H1 (cell line): ENCODE measurements at places on chromosomes 16 and 17. TPM values are rescaled to one million over a fixed set of nuclear protein-coding genes. Genes with fewer than 3 reads are reported as not detected.

The PIPOX gene
- total RNA-seq, result 55.5 and 57.2 TPM in 2 replicates

DNA sequence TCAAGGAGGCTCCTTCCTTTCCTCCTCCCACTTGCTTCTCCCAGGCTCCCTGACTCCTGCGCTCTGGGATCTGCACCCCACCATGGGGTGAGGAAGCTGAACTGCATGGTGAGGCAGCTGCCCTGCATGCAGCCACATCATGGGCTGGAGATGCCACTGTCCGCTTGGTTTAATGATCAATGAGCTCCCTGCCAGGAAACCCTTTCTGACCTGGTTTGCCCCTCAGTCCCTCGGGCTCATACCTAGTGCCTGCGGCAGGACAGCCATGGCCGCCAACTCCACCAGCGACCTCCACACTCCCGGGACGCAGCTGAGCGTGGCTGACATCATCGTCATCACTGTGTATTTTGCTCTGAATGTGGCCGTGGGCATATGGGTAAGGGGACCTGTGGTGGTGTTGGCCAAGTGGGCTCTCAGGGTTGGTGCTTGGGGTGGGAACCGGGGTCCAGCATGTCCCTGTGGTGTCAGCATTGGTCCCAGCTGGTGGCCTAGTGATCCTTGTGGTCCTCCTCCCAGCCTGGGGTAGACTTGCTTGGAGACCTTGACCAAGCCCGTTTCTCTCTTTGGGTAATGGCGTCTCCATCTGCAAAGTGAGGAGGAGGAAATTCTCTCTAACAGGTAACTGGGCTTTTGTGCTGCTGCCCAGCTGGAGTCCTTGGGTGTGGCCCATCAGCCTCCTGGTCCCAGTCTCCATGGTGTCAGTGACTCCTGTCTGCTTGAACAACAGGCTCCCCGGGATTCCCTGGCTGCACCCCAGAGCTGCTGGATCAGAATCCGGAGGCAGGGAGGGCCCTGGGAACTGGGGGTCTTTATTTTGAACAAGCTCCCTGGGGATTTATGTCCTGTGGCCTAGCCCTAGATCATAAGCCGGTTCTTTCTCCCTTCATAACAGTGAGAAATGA lies at the start of gene SLC5A10:
SLC5A10 (plus strand) TSS at position 225 of the 902 bp plus-strand sequence; CDS start at position 266, 41 bp downstream.
- no peaks in the 10 kb centered on the region for H3K4me1 ChIP-seq
- no peaks in the 10 kb centered on the region for H3K36me3 ChIP-seq
- H3K27me3 ChIP-seq, result no peaks in the 10 kb centered on the region
- H3K4me3 ChIP-seq, result no peak within 1 kb of the TSS
- DNase-seq, result no peak

The NTHL1 gene
- total RNA-seq, result 70.9 and 84.5 TPM in 2 replicates

The ZDHHC1 gene
- 3.1 and 3.5 TPM in 2 replicates for total RNA-seq

The ADAM11 gene
- total RNA-seq, result 2.8 and 2.9 TPM in 2 replicates

DNA sequence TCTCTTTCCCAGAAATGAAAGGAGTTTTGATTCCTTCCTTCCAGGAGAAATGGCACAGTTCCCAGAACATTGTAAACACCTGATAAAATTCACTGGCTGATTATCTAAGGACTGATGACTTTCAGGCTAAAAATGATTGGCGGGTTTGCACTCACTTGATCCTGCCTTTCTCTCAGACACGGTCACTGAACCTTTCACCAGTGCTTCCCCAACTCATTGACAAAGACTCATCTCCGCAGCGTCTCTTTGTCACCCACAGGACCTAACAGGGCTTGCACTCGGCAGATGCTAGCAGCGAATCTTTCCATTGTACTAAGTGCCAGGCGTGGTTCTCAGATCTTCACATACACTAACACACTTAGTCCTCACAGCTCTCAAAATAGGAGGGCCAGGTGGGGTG lies 7.3 kb upstream of the DHRS7C start:
- H3K36me3 ChIP-seq, result no peaks in the 10 kb centered on the region
- H3K4me3 ChIP-seq, result no peak overlapping the region

DNA sequence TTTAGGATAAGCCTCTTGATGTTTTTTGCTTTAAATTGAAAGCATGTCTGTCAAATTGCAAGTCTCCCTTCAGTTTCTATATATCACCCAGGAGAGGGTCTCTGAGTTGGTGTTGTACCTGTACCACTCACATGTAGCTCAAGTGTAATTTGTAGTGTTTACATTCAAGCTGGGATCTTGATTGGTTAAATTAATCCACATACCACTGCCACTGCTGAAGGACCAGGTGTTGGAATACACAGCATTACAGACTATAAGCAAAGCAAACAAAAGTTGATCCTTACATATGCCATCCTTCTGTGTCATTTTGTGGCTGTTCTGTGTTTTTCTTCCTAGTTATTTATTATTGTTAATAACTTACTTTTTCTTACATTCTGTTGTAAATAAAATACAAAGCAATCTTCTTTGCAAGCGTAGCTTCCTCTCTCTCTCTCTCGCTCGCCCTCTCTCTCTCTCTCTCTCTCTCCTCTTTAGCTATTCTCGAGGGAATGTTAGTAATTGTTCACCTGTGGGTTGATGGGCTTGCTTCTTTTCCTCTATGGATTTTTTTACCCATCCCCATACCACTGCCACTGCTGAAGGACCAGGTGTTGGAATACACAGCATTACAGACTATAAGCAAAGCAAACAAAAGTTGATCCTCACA lies 20.8 kb upstream of the NOL11 start:
- no peak for DNase-seq
- no peaks in the 10 kb centered on the region for H3K36me3 ChIP-seq
- no peaks in the 10 kb centered on the region for H3K4me1 ChIP-seq
- H3K27ac ChIP-seq, result no peak overlapping the region
- H3K27me3 ChIP-seq, result no peaks in the 10 kb centered on the region

- H3K4me1 ChIP-seq, result peaks cover 4% of the 10 kb centered on the region
- H3K36me3 ChIP-seq, result no peaks in the 10 kb centered on the region
- no peak overlapping the region for H3K27ac ChIP-seq
- H3K27me3 ChIP-seq, result no peaks in the 10 kb centered on the region
Observed at GRCh38 chr17:77371117-77371887, 230.5 kb downstream of the SEC14L1 start.

The C17orf113 gene
- 1.4 TPM in 2 replicates for total RNA-seq

GRCh38 chr16:11668623-11669379 lies 546 bp downstream of the SNN start:
- H3K27me3 ChIP-seq, result peaks cover 4% of the 10 kb centered on the region; the same call in 1 of the 2 replicates
- no peaks in the 10 kb centered on the region for H3K36me3 ChIP-seq
- peak overlapping the region; percentile 78 for H3K4me3 ChIP-seq
- no peak overlapping the region for H3K27ac ChIP-seq

The APRT gene
- total RNA-seq, result 221 and 244 TPM in 2 replicates

GRCh38 chr17:76277300-76278267 lies 12.4 kb downstream of the UBALD2 start:
- H3K27me3 ChIP-seq, result no peaks in the 10 kb centered on the region
- DNase-seq, result no peak
- no peak overlapping the region for H3K27ac ChIP-seq
- H3K36me3 ChIP-seq, result no peaks in the 10 kb centered on the region
- peaks cover 4% of the 10 kb centered on the region; the same call in 1 of the 2 replicates for H3K4me1 ChIP-seq

DNA sequence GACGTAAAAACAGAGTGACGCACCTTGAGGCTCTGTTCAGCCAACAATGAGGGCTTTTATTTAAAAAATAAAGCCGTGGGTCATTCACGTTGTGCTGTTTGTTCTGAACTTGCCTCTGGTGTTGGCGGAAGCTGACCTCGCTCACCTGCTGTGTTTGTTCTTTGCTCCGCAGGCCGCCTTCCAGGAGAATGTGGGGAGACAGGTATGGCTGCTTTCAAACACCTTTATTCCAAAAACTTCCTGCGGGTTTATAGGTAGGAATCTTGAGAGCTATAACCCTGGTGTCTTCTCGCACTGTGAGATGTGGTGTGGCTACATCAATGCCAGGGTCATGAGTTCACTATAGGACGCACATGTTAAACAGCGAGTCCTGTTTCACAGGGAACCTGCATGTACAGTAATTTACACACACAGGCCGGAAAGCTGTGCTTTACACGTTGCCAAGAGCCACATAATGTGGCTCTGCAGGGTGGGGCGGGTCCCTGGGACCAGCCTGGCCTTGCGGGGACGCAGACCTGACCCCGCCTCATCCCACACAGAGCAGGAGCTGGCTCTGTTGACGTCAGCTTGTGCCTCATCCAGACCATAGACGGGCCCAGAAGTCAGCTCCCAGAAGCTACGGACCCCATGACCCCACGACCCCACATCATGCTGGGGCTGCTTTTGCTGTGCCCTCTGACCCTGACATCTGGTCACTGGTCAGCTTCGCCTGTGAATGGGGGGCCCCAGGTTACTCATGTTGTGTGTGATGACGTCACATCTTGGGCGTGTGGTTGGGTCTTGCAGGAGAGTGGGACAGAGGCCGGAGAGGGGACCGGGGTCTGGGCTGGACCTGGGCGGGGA lies 49.9 kb upstream of the ZNF750 start:
- DNase-seq, result no peak
- H3K36me3 ChIP-seq, result no peaks in the 10 kb centered on the region; the same call in 1 of the 2 replicates
- peaks cover 16% of the 10 kb centered on the region for H3K4me1 ChIP-seq
- peak overlapping the region; percentile 60; the same call in 1 of the 2 replicates for H3K27ac ChIP-seq

- no peaks in the 10 kb centered on the region for H3K4me1 ChIP-seq
- H3K4me3 ChIP-seq, result no peak overlapping the region
- no peaks in the 10 kb centered on the region for H3K27me3 ChIP-seq
- no peaks in the 10 kb centered on the region for H3K36me3 ChIP-seq
Observed at GRCh38 chr17:83137523-83137922, 58.1 kb downstream of the METRNL start.

The CCDC154 gene
- 0.88 and 1.3 TPM in 2 replicates for total RNA-seq

DNA sequence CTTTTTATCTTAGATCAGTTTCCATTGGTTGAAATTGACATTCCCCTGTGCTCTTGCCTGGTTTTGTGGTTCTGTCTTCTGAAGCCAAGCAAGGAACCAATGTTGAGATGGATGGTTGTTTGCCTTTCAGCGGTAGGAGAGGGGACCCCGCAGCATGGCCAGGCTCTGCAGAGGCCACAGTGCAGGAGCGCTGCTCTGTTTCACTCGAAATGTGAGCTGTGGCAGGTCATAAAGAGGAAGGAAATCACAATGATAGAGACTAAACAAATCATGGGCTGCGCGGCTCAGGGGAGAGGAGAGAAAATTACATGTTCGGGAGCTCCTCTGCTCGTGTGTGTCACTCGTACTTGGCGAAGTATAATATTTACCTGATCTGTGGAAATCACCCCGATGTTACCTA lies 148.2 kb downstream of the SNX29 start:
- no peaks in the 10 kb centered on the region for H3K36me3 ChIP-seq
- H3K27me3 ChIP-seq, result no peaks in the 10 kb centered on the region
- no peaks in the 10 kb centered on the region for H3K4me1 ChIP-seq
- no peak for DNase-seq
- no peak overlapping the region for H3K27ac ChIP-seq
- no peak overlapping the region for H3K4me3 ChIP-seq

GRCh38 chr17:72624226-72624625 lies 468.3 kb downstream of the SLC39A11 start:
- peaks cover 5% of the 10 kb centered on the region for H3K4me1 ChIP-seq
- H3K27ac ChIP-seq, result no peak overlapping the region
- no peaks in the 10 kb centered on the region for H3K27me3 ChIP-seq
- H3K36me3 ChIP-seq, result no peaks in the 10 kb centered on the region
- no peak overlapping the region for H3K4me3 ChIP-seq
- DNase-seq, result no peak

The SSTR5 gene
- 0.31 and 0.56 TPM in 2 replicates for total RNA-seq
